ENCODE measurements at places on chromosomes 6 and 20. TPM values are rescaled to one million over a fixed set of nuclear protein-coding genes. Genes with fewer than 3 reads are reported as not detected.

The EYS gene
- under 0.01 TPM for total RNA-seq

- no peak for DNase-seq
Observed at GRCh38 chr20:58651559-58651945, 469 bp downstream of the STX16 start.

DNA sequence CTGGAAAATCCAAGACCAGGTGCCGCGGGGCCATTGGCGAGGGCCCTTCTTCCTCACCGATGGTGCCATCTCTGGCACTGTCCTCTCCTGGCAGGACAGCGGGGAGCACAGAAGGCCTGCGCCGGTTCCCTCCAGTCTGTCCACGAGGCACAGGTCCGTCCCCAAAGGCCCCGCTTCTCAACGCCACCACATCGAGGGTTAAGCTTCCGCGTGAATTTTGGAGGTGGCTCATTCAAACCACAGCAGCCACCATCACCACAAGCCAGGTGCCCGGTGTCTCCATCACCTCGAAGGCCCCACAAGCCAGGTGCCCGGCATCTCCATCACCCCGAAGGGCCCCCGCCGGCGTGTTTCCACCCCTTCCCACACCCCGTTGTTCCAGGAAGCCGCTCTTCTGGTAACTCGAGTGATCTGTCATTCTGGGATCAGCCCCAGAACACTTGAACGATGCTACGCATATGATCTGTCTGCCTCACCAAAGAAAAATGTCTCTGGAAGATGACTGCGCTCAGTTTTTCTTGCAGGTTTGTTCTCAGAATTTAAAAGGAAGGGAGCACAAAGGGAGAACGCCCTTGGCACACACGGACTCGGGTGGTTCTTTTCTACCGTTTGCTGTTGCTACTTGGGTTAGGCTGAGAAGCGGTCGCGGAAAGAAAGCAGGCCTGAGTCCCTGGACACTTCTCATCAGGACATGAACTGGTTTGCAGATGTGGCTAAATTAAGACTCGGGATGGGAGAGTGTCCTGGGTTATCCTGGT, 9.9 kb upstream of the KIF25 start:
- peak; percentile 85 for DNase-seq

DNA sequence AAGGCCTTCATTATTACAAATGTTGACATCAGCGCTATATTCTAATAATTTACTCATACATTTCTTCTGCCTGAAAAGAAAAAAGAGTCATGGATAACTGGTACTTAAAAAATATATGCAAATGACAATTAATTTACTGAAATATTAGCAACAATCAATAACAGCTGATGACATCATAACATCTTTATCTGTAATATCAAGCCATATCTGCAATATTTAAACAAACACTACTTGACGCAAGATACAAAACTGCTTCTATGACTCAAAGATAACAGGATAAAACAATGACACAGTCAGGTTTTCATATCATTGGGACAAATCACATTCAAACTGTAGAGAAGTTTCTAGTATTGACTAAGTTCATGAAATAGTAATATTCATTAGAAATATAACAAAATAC, 16.5 kb downstream of the HACE1 start:
- no peak for DNase-seq

The POM121L2 gene
- total RNA-seq = not detected

GRCh38 chr6:54206510-54206909, 95.3 kb downstream of the MLIP start:
- DNase-seq = no peak

GRCh38 chr6:72553531-72554511, 68.0 kb upstream of the KCNQ5 start:
- DNase-seq = peak; percentile 30

DNA sequence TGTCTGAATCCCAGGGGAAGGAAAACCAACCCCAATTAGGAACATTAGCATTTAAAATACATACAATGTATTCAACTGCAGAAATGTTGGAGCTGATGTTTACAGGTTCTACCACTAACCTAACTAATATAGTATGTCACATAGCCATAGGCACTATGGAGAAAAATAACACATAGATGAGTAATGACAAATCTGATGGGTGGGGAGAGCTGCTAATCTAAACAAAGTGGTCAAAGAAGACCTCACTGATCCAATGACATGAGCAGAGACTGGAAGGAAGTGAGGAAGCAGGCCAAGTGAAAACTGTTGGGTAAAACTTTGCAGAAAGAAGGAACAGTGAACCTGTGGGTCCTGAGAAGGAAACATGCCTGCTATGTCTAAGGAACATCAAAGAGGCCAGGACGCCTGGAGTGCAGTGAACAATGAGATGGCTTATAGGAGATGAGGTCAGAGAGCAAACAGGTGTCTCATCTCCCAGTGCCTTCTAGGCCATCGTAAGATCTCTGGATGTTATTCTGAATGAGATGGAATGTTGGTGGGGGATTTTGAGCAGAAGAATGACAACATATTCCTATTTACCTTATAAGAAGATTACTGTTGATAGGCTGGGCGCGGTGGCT, 135.7 kb downstream of the ALDH8A1 start:
- DNase-seq = no peak

DNA sequence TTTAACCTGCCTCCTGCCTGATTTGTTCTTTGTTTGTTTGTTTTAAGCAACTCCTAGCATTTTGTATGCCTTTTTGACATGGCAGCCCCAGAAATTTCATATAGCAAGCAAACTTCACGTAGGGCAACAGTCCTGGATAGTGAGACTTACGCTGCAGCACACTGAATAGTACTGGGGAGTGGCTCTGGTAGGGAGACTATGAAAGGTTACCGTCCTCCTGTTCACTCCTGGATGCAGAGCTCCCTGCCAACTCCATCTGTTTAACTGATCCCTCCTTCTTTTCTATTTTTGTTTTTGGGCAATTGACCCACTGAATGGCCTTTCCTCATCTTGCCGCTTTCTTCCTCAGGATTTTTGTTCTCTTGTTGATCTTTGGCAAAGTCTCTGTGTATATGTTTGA, 44.5 kb upstream of the BMP6 start:
- DNase-seq = no peak

GRCh38 chr20:37519508-37520418, 1.3 kb upstream of the NNAT start:
- no peak for DNase-seq

GRCh38 chr20:39778847-39779604, 816.9 kb downstream of the DHX35 start:
- DNase-seq = no peak

The CRISP2 gene
- total RNA-seq = not detected

- DNase-seq = no peak
Observed at GRCh38 chr20:25194333-25194972, 1.1 kb upstream of the ENTPD6 start.

DNA sequence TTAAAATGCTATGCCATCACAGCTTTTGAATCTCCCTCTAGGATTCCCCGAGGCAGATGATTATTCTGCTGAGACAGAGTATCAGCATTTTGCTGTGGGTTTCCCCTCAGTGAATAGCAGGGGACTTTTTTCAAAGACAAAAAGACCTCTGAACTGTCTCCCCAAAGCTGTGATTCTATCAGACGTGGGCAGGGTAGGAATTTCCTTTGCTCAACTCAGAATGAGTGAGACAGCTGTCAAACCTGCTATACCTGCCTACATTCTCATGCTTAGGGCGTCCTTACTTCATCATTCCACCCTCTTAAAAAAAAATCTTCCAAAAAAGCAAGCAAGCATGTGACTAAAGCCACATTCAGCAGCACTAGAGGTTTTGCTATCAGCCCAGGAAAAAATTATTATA, 147.6 kb upstream of the FAM83B start:
- peak; percentile 52 for DNase-seq

- peak; percentile 14 for DNase-seq
Observed at GRCh38 chr6:148855744-148856143, 108.9 kb downstream of the UST start.

The OSBPL2 gene
- 35.8 TPM for total RNA-seq

GRCh38 chr20:1184638-1185315, at the start of gene TMEM74B:
TMEM74B (minus strand) TSS chr20:1184981; CDS start chr20:1183801, 1,180 bp downstream.
- no peak for DNase-seq

- no peak for DNase-seq
Observed at GRCh38 chr20:59422872-59423544, 122.6 kb downstream of the EDN3 start.

- DNase-seq = no peak
Observed at GRCh38 chr6:134391205-134391604, 73.3 kb upstream of the SGK1 start.

The LZTS3 gene
- 3.6 TPM for total RNA-seq

GRCh38 chr6:75766387-75766786, 17.3 kb downstream of the MYO6 start:
- peak; percentile 22 for DNase-seq

The CABLES2 gene
- 1.8 TPM for total RNA-seq

DNA sequence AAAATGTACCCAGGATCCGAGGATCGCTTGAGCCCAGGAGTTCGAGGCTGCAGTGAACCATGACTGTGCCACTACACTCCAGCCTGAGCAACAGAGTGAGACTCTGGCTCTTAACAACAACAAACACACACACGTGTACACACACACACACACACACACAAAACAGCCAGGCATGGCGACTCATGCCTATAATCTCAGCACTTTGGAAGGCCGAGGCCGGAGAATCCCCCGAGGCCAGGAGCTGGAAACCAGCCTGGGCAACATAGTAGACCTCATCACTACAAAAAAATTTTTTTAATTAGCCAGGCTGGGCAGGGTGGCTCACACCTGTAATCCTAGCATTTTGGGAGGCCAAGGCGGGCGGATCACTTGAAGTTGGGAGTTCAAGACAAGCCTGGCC, 23.3 kb upstream of the ARFGEF2 start:
- DNase-seq = no peak

The LRRN4 gene
- not detected for total RNA-seq

GRCh38 chr6:110543106-110543505, 66.7 kb upstream of the SLC22A16 start:
- no peak for DNase-seq

The ENPP1 gene
- total RNA-seq = 16.3 TPM

The FOXF2 gene
- total RNA-seq = 1.1 TPM

DNA sequence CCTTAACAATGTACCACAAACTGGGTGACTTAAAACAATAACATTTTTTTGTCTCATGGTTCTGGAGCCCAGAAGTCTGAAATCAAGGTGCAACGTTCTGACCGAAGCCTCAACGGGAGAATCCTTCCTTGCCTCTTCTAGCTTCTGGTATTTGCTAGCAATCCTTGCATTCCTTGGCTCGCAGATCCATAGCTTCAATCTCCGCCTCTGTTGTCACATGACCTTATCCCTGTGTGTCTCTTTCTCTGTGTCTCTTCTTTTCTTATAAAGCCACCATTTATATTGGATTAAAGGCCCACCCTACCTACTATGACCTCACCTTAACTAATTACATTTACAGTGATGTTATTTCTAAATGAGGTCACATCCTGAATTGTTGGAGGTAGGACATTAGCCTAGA, 37.2 kb upstream of the DOK5 start:
- DNase-seq = no peak

DNA sequence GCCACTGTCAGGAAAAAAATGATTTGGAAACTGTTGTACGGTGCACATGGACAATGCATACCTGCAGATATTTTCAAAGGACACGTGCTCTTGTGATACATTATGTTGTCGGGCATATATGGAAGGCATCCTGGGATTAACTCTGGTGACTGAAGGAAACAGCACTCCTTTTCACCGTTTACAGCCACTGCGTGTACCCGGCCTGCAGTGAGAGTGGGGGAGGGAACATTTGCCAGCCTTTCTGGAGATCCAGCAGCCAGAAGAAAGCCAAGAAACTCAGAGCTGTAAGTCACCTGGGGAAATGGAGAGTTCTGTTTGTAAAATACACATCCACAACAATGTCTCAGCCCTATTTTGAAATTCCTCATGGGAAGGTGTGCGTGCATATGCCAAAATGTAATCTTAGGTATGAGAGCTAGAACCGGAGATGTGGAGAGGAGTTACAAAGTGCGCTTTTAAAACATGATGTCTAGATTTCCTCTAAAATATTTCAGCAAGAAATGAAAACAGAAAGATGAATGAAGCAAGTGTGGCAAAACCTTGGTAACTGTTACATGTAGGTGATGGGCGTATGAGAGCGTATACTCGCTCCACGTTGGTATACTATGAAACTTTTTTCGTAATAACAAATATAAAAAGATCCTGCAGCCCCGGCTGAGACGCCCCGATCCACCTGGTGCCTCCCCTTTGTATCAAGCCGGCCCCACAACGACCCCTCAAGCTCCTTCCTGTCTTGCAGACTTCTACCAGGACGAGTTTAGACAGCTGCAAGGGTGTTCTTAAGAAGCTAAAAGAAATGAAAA, 8.6 kb upstream of the FOXF2 start:
- peak; percentile 88 for DNase-seq

DNA sequence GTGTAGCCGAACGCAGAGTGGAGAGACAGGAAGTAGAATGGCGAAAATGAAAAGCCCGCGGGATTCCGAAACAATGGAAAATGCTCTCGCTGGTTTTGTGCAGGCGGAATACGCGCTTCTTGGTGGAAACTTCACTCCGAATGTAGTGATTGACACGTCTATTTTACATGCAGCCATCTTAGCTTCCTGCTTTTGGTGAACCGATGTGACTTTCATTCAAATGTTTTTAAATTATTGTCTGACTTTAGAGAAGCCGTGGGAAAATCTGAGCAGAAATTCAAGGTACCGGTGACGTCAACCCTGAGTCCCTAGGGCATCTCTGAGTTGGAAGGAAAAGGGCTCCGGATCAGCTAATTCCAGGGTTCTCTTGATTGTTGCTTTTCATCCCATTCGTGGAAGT, 11.4 kb downstream of the GPX5 start:
- DNase-seq = peak; percentile 62

DNA sequence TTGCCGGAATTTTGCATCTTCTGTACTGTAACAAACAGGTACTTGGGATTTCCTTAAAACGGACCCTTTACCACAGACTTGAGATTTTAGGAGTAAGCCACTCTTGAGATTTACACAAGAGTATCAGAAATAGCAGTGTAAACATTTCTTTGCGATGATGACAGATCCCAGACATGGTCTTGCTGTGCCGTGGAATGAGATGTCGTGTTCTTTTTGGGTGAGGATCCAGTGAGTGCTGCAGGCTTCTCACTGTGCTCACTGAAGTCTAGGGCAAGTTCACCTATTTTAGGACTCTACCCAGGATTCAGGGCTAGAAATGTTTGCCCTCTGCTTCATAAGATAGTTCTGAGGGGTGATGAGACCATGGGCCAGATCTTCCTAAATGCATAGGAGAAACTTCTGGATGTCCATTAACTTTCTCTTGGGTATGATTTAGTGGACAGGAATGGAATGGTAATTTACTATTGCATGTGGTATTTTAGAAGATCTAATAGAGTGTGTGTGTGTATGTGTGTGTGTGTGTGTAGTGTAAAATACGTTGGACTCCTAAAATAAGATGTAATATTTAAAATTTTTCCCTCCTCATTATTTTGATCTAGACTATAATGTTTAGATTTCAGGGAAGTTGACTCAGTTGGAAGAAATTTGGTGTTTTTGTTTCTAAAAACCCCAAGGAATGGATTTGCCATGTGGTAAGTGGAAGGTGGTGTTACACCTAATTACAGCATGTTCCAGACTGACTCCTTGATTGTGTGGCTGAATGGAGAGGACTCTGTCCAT, 8.5 kb downstream of the LRRC1 start:
- DNase-seq = peak; percentile 61

DNA sequence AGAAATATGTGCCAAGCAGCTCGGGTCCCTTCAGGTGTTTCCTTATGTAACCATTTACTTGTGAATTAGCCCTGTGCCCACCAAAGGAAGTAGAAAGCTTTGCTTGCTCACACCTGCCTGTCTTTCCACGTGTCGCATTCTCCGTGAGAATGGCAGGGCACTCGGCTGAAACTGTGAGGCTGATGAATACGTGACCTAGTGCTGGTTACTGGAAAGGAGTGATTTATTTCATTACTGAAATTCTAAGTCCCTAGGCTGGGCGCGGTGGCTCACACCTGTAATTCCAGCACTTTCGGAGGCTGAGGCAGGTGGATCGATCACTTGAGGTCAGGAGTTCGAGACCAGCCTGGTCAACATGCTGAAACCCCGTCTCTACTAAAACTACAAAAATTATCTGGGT, 45.9 kb upstream of the TULP1 start:
- no peak for DNase-seq

Data from osteoblast (primary cell).